ENCODE measurements at places on chromosomes 7 and 10.

DNA sequence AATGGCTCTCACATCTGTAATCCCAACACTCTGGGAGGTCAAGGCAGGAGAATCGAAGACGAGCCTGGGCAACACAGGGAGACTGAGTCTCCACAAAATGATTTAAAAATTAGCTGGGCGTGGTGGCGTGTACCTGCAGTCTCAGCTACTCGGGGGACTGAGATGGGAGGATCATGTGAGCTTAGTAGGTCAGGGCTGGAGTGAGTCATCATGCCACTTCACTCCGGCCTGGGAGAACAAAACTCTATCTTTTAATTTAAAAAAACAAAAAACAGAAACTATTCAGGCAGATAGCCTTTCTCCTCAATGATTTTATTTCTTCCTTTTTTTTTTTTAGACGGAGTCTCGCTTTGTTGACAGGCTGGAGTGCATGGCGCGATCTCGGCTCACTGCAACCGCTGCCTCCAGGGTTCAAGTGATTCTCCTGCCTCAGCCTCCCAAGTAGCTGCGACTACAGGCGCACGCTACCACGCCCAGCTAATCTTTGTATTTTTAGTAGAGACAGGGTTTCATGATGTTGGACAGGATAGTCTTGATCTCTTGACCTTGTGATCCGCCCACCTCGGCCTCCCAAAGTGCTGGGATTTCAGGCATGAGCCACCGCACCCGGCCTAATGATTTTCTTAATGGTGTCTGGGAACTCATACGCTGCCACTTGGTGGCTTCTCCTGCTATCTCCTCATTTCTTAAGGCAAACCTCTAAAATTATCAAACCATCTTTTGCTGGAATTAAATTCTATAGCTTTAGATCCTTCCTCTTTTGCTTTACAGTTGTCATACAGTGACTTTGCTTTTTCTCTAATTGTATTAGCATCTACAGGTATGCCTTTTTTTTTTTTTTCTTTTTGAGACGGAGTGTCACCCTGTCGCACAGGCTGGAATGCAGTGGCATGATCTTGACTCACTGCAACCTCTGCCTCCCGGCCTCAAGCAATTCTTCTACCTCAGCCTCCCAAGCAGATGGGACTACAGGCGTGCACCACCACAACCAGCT lies 22.9 kb downstream of the SRPK2 start:
- DNase-seq: no peak

DNA sequence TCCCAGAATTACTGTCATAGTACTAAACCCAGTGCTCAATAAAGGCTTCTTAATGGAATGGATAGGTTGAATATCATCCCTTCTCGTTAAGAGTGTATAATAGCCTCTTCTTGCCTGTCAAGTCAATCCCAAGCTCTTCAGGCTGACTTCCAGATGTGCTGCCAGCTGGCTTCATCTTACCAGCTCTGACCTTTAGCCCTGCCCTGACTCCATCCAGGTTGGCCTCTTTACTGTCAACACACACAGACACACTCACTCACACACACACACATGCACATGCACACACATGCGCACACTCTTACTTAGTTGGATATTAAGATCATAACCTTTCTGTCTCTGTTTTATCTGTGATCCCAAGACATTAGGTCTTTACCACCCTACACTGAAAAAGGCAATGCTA lies 49.1 kb downstream of the ASB4 start:
- no peak for DNase-seq

- no peak for DNase-seq
Observed at GRCh38 chr7:2651336-2651735, 19.6 kb downstream of the TTYH3 start.

DNA sequence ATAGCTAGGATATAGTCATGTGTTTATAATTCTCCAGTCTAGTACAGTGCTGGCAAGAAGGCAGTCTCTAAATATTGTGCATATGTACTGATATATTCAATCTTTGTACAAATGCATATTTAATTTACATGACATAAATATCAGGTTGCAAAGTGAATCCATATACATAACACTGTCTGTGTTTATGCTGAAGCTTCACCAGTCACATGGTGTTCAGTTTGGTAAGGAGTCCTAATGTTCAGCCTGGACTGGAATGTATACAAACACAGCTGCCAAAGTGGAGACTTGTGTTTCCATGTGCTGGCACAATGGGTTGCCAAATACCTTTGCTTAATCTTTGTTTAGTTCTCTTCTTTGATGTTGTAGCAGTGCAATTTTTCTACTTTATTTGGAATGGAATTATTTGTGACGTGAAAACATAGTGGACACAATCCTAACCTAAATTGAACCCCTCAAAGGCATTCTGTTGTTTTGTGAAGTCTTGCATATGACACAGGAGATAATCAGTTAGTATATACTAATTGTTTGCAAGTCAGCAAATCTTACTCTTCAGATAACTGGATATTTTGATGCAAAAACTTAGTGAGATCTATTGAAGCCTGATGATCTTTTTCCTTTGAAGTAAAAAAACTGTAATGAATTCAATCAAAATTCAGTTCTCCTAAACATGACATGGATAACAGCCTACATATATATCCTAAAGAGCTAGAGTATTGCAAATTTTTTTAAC lies 17.3 kb upstream of the ARL4A start:
- DNase-seq: no peak

DNA sequence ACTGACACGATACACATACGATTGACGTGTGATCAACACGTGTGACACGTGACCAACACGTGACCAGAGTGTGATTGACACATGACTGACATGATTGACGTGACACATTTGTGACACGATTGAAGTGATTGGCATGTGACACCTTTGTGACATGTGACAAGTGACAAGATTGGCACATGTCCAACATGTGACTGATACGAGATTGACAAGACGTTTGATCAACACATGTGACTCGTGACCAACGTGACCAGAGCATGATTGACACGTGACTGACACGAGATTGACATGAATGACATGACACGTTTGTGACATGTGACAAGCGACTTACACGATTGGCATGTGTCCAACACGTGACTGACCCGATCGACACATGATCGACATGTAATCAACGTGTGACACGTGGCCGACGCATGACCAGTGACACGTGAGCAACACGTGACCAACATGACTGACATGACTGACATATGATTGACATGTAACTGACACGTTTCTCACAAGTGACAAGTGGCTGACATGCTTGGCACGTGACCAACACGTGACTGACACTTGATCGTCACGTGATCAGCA lies 22.0 kb downstream of the CRPPA start:
- no peak for DNase-seq

DNA sequence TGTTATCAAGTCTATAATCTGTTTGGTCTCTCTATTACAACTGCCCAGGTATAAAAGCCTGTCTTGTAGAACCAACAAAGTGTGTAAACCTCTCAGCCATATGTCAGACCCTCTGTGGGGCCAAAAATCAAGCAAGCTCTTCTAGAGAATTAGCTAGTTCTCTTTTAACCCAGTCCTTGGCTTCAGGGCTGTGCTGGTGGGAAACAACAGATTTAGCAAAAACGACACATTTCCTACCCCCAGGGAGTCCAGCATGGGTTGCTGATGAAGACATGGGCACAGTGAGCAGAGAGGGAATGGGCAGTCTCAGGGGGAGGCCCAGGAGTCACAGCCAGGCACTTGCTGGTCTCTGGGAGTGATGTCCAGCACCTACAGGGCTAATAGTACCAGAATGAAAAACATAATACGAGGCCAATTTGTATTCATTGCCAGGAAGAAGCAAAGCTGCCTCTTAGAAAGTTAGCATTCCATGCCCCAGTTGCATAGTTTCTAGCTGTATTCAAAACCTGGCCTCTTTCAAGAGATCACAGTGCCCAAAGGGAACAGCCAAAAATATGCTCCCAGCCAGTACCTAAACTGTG lies 80.1 kb downstream of the FRMD4A start:
- DNase-seq: no peak

DNA sequence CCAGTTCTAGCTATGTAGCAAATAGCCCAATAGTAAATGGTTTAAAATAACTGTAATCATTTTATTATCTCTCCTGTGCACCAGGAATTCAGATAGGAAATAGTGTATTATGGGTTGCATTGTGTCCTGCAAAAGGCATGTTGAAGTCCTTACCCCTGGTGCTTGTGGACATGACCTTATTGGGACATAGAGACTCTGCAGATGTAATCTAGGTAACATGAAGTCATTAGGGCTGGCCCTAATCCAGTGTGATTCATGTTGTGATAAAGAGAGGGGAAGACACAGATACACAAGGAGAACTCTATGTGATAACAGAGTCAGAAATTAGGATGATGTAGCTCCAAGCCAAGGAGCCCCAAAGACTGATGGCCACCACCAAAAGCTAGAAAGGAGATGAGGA lies 462.8 kb downstream of the GALNT17 start:
- DNase-seq: no peak

- no peak for DNase-seq
Observed at GRCh38 chr10:124286621-124287020, 132.1 kb downstream of the OAT start.

DNA sequence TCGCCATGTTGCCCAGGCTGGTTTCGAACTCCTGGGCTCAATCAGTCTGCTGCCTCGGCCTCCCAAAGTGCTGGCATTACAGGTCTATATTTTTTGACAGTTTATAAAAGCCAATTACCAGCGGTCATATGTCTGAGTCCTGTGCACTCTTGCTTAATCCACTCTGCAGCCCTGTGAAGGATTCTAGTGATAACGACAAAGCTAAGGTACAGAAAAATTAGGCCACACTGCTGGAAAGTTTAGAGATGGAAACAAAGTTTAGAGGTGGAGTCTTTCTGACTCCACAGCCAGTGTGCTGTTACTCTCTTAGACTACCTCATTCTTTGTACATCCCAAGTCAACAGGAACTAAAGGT lies 707 bp downstream of the PTER start:
- DNase-seq: no peak

- DNase-seq: no peak
Observed at GRCh38 chr10:124612611-124613498, 131.3 kb downstream of the FAM53B start.

- DNase-seq: no peak
Observed at GRCh38 chr7:150465414-150465813, 15.0 kb downstream of the GIMAP8 start.

DNA sequence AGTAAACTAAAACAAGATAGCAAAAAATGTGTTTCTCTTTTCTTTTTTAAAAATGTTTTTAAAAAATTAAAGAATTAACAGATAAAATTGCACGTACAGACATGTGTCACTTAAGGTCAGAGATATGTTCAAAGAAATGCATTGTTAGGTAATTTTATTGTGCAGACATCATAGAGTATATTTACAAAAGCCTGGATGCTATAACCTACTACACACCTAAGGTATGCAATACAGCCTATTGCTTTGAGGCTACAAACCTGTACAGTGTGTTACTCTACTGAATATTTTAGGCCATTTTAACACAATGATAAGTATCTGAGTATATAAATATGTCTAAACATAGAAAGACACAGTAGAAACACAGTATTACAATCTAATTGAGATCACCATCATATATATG lies 253.1 kb downstream of the PRKG1 start:
- DNase-seq: no peak

DNA sequence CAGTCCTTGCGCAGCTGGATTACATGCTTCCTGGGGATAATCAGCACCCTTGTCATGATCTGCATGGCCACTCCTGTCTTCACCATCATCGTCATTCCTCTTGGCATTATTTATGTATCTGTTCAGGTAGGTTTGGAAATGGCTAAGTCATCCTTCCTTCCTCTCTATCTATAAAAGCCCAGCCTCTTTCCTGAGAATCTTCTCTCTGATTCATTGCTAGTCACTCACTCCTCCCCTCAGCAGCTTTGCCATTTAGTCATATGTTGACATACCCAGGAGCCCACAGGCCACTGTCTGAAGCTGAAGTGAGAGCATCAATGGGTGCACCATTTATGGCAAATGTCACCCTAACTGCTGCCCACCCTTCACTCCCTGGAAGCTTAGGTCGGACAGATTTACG lies 52.0 kb downstream of the ABCC2 start:
- no peak for DNase-seq

DNA sequence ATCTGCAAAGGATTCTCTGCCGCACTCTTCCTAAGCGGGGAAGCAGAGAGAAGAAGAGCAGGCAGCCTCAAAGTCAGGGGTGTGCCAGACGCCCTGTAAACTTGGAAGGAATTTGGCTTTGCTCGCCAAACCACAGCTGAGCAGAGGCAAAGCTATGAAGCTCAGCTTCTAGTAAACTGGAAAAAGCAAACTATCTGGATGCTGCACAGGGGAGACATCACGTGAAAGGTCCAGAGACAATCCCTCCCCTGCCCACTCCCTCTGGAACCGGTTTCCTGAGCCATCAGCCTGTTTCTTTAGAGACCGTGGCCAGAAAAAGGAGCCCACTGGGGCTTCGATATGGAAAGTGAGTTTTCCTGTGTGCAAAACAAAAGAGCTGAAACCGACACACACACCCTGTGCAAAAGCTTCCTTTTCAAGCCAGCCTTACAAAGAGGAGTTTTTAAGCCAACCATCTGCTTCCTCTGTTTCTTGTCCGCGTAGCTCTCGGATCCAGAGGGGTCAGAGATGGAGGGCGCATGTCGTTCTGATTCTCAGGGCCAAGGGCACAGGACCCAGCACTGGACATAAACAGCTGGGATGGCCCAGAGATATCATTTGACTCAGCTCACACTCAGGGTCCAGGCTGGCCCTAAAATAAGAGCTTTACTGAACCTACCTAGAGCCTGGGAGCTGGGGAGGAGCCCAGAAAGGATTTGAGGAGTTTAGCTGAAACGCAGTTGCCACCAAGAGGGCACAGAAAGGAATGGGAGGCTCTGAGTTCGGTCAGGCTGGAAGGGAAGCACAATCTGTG lies 58.2 kb upstream of the DNAAF5 start:
- no peak for DNase-seq

GRCh38 chr7:106562711-106563366 lies 98.1 kb downstream of the CCDC71L start:
- no peak for DNase-seq

GRCh38 chr7:86929293-86930109 lies 130.0 kb downstream of the ELAPOR2 start:
- no peak for DNase-seq

DNA sequence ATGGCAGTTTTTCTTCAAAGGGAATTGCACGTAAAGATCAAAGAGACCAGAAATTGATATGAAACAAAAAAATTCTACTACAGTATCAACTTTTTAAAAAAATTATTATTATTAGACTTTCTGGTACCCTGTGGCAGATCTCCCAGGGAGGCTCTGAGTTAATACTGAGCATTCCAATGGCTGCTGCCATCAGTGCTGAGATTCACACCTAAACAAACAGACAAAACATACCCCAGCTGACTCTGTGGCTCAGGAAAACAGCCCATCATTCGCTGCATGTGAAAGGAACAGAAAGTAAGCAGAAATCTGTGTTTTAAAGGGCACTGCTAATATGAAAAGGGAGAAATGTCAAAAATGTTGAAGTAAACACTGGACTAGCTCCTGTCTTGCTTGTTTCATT lies 118.4 kb downstream of the GRM3 start:
- DNase-seq: no peak

- DNase-seq: no peak
Observed at GRCh38 chr10:119917777-119918176, 25.2 kb downstream of the SEC23IP start.

DNA sequence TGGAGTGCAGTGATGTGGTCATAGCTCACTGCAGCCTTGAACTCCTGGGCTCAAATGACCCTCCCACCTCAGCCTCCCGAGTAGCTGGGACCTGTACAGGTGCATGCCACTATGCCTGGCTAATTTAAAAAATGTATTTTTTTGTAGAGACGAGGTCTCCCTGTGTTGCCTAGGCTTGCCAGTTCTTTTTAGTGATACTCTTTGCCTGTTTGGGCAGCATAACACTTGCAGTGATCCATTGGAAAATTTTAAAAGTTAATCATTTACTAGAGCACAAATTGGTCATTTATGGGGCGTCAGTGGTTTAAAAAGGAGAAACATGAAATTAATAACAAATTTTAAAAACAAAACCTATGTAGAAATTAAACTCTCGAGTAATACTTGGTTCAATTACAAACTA lies 78.3 kb downstream of the DYNC2I1 start:
- no peak for DNase-seq

Data from left renal pelvis (tissue), 4 donors.